ENCODE measurements at places on chromosomes 16 and 17.

DNA sequence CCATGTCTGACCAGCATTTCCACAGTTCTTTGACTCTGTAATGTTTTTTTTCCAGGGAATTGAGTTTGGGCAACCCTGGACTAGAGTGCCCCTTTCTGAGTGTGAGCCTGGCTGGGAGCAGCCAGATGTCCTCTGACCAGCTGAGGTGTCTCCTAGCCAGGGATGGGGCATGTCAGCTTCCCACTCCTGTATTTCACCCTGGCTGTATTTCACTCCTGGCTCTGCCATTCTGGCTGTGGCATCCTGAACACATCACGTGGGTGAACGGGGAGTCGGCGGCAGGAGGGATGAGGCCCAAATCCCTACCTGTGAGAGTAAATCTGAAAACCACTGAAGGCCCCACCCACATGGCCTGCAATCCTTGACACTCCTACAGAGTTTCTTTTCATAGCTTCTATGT lies 31.3 kb downstream of the KDM8 start:
- DNase-seq = no peak

GRCh38 chr16:87229230-87230188 lies 87.7 kb downstream of the C16orf95 start:
- no peak for DNase-seq

GRCh38 chr16:561957-562938 lies 2.1 kb downstream of the PRR35 start:
- DNase-seq = no peak

- DNase-seq = no peak
Observed at GRCh38 chr16:89291776-89292175, 74.3 kb downstream of the ZNF778 start.

DNA sequence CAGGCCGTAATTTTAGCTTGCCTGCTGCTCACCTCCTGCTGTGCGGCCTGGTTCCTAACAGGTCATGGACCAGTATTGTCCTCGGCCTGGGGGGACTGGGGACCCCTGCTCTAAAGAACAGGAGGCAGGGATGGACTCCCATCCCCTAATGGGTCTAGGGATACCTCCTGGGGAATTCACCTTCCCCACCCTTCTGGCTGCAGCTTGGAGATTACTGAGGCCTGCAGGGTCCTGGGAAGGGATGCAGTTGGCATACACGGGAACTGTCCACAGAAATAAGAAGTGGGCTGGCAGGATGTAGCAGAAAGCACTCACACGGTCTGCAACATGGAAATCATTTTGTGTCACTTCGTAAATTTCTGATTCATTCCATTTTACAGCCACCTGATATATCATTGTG lies 123.0 kb downstream of the C16orf95 start:
- DNase-seq = no peak

DNA sequence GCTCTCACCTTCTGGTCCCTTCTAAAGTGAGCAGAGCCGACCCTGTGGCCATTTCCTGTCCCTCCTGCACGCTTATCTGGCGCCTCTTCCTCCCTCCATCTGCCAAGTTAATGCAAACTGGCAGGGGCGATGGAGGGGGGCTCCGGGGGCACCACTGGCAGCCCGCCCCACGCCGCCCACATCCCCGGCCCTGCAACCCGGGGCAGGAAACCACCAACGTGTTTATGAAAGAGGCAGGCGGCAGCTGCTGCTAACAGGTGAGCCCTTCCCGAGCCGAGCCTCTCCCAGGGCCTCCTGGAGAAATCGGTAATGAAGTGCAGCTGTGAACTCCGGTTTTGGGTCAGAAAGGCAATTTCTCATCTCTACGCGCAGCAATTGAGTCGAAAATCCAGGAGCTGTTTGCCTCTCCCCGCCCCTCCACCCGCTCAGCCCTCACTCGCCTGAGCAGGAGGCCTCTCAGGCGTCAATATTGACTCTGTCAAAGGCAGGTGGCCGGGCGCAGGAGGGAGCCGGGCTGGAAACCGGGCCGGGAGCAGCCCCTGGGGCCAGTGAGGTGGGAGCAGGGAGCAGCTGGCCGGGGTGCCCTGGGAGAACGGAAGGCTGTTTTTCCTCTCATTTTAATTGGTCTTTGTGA lies 164.4 kb upstream of the GSE1 start:
- DNase-seq = no peak

- DNase-seq = peak; percentile 24
Observed at GRCh38 chr16:78705694-78706093, 606.2 kb downstream of the WWOX start.

- no peak for DNase-seq
Observed at GRCh38 chr16:2471653-2472487, 773 bp downstream of the NTN3 start.

GRCh38 chr16:30774367-30775130 lies 12.4 kb downstream of the RNF40 start:
- DNase-seq = no peak

GRCh38 chr17:6711081-6711674 lies 2.0 kb downstream of the SLC13A5 start:
- no peak for DNase-seq

DNA sequence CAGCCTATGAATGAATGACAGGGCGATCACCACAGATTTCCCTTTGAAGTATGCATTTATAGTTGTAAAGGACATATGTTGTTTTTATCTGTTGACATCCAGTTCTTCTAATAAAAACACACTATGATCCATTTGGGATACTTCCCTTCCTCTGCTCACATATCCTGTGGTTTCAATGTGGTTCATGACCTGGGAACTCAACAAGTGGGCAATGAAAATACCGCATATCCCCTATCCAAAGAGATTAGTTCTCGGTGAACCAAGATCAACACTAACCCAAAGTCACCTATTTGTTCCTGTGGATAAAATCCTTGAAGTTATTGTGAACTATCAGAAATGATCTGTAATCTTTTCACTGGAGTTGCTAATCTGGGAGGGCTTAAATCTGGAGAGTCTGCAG lies 16.0 kb downstream of the ABCA8 start:
- no peak for DNase-seq

DNA sequence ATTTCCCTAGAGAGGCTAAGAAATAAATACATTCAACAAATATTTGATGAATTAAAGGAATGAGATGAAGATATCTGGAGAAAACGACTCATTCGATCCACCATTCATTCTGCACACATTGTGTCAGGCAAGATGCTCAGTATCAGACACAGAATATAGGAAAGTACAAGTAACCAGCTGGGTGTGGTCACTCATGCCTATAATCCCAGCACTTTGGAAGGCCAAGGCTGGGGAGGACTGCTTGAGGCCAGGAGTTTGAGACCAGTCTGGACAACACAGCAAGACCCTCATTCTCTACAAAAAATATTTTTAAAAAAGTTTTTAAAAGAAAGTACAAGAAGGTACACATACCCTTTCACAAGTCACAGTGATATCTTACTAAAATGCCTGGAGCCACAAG lies 42.3 kb downstream of the CRLF3 start:
- no peak for DNase-seq

DNA sequence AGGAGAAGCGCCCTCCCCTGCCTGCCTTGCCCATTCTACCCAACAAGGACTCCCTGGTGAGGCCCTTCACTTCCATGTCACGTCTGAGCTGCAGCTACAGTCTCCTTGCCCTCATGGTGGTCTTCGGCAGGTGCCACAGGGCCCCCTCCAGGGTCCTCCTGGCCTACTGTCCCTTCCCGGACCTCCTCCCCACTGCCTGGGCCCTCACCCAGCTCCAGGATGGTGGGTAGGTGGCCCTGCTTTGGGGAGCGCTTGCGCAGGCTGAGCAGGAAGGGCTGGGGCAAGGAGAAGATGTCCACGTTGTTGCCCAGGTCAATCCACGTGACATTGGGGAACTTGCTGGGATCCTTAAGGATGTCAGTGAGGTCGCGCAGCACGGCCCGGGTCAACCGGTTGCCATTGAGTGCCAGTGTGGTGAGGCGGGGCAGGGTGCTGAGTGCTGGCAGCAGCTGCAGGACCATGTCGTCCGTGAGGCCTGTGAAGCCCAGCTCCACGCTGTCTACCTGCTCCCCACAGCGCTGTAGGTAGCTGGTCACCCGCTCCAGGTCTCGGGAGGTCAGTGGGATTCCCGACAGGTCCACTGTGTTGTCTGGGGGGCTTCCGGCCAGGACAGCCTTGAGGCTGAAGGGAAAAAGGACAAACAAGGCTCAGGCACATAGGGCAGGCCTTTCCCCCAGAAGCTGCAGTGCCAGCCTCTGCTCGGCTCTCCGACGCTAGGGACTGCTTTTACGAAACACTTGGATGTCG lies 28.3 kb downstream of the TRPV2 start:
- no peak for DNase-seq

DNA sequence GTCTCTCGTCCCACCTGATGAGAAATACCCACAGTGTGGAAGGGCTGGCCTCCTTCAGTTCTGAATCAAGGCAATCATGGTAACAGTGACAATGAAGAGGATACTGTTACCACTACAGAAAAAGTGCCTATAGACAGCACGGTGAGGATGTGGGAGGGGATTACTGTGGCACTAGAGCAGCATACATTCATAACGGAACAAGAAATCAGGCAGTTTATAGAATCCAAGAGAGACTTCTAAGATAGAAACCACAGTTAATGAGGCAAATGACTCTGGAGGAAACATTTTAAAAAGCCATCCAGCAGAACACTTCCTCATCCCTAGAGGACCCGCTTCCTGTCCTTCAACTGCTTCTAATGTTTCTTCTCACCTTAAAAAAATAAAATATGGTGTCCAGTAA lies 2.7 kb downstream of the RUSF1 start:
- DNase-seq = no peak

- DNase-seq = peak; percentile 68
Observed at GRCh38 chr16:85750146-85750826, 610 bp downstream of the C16orf74 start.

GRCh38 chr16:69909043-69909442 lies 42.1 kb upstream of the CLEC18A start:
- no peak for DNase-seq

DNA sequence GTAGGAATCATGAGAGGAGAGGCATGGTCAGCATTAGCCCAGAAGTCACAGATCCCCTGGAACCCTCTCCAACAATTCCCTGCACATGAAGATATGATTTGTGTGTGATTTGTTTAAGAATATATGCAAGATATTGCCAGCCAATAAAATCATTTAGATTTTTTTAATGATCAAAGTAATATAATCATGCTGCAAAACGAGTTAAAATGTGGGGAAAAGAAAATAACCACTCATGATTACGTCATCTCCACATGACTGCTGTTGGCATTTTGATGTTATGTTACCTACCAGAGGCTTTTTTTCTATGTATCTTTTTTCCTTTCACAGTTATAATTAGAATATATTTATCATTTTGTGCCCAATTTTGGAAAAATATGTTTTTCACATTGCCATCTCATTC lies 22.4 kb downstream of the SLC35G3 start:
- DNase-seq = no peak

DNA sequence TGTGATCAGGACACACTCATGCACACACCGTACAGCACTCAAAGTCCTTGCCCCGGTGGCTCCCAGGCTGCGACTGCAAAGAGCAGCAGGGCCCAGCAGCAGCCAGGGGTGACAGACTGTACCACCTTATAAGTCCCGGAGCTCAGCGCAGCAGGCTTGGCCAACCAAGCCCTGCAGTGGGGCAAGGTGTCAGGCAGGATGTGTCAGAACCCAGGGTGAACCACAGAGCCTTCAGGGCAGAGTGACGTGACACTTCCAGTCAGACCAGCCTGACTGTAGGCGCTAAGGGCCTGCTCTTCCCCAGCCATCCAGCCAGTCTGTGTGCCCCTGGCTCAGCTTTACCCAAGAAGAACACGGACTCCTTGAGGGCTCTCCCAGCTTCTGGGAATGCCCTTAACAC lies 204.1 kb downstream of the COPRS start:
- no peak for DNase-seq

DNA sequence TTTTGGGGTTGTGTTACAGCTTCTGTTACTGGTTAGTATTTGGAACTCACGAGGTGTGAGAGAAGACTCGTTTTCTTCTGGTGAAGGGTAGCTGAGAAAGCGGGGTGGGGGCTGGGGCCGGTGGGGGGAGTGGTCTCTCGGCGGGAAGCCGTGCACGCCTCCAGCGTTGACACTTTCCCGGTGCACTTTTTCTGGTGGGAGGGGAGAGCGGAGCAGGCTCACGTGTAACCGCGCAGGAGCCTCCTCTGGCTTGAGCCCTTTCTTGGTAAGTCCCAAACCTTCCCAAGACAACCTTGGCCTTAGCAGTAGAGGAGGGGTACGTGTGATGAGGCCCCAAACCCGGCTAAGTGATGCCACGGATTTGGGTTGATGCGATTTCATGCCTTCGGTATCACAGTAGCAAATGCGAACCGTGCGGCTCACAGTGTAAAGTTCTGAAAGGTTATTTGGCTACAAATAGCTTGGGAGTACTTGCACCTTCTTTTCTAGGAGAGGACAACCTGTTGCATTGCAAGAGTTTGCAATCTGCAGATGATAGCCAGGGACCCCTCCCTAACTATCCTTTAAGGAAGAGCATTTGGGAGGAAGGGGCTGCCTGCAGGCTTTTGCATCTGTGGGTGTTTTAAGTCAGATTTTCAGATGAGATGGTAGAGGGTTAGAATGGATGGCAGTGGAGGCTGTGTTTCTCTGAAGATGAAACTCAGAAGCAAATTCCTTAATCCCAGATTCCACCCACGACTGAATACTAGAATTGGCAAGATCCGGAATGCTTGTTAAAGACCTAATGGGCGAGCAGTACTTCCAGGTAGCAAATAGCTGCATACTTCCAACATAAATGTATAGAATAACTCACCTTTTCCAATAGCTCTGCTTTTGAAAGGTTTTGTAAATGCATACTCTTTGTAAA lies 1.5 kb downstream of the HLF start:
- DNase-seq = no peak

Data from GM13976 (cell line).